Stimulated activated CD8-positive, alpha-beta memory T cell treated with anti-CD3 and anti-CD28 coated beads, Interleukin-7, amount 100 ng/mL, for 1 hour (primary cell): ENCODE measurements at places on chromosomes 2 and 18.

- no peak for DNase-seq
These were observed 111.5 kb upstream of the UPP2 start for GRCh38 chr2:157990173-157990572.

DNA sequence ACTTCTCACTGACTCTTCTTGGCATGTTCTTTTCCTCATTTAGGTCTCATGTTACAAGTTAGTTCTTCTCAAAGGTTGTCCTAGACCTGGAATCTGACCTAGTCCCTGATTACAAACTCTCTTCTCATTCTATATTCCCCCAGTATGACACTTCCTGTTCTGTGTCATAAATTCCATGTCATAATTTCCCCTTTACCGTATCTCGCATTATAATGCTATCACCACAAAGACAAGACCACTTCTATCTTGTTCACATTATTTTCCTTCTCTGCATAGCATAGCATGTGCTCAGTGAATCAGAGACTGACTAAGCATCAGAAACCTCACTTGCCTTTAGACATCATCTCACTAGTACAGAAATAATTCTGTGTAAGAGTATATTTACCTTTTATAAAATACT is 63.6 kb upstream of the CAVIN2 start:
- no peak for DNase-seq

DNA sequence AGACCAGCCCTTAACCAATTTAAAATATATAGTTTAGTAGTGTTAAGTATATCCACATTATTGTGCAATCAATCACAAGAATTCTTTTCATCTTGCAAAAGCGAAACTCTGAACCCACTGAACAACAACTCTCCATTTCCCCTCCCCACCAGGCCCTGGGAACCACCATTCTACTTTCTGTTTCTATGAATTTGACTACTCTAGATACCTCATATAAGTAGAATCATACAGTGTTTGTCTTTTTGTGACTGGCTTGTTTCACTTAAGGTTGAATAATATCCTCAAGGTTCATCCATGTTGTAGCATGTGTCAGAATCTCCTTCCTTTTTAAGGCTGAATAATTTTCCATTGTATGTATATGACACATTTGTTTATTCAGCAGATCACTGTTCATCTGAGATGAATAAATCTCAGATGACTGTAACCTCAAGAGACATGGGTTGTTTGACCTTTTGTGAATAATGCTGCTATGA is 8.1 kb upstream of the SOS1 start:
- no peak for DNase-seq

GRCh38 chr18:9708057-9708433 is at the start of gene RAB31:
RAB31 (plus strand) TSS chr18:9708301; CDS start chr18:9708406, 105 bp downstream.
- no peak for DNase-seq

DNA sequence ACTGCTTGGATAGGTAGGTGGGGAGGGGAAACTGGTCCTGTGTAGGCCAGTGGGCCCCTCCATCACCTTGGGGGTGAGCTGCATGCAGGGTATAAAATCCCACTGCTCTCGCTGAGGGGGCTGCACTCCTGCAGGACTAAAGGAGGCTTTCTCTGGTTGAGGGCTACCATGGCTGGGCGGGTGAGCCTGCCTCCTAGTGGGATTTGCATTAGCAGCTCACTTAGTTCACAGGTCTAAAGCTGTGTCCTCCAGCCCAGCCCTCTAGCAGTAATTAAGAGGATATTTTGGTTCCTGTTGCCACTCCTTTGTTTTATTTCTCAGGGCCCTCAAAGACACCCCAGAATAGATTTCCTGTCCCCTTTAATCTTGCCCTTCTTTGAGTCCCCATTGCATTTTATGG is 24.6 kb downstream of the TMEM127 start:
- DNase-seq: no peak

GRCh38 chr2:42713920-42714319 is 50.0 kb downstream of the OXER1 start:
- DNase-seq: no peak

DNA sequence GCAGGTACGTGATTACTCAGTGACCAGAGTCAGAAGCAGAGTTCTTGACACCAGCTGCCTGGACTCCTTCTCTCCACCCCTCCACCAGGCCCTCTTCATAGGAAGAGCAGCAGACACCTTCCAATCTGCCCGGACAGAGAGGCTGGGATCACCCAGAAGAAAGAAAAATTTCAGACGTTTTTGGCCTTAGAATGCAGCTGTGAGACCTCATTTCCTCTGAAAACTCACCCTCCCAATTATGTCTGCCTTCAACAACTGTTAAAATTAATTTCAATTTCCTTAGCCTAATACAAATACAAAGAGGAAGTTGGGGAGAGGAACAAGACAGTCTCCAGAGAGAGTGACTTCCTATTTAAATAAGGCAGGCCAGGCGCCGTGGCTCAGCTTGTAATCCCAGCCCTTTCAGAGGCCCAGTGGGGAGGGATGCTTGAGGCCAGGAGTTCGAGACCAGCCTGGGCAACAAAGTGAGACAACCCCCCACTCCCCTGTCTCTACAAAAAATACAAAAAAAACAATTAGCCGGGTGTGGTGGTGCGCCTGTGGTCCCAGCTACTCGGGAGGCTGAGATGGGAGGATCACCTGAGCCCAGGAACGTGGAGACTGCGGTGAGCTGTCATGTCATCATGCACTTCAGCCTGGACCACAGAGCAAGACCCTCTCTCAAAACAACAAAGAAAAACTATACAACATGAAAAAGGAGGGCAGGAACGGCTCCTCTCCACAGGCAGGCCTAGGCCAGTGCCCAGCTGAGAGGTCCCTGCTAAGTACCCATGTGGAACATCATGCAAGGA is 1.6 kb downstream of the SLC66A2 start:
- DNase-seq: no peak

- no peak for DNase-seq
These were observed 132.2 kb downstream of the SMAD7 start for GRCh38 chr18:48818329-48819254.

- no peak for DNase-seq
These were observed 3.9 kb downstream of the GYPC start for GRCh38 chr2:126659562-126660467.

GRCh38 chr2:88329815-88330603 is 122.5 kb downstream of the FOXI3 start:
- no peak for DNase-seq
